ENCODE measurements at places on chromosomes 4 and X.
A peak's percentile ranks its signal among the peaks of the same experiment; 100 is the strongest.

GRCh38 chr4:104630272-104630671 is 135.6 kb upstream of the CXXC4 start:
- DNase-seq = no peak

GRCh38 chr4:168409089-168409801 is 71.0 kb downstream of the DDX60L start:
- DNase-seq = no peak

DNA sequence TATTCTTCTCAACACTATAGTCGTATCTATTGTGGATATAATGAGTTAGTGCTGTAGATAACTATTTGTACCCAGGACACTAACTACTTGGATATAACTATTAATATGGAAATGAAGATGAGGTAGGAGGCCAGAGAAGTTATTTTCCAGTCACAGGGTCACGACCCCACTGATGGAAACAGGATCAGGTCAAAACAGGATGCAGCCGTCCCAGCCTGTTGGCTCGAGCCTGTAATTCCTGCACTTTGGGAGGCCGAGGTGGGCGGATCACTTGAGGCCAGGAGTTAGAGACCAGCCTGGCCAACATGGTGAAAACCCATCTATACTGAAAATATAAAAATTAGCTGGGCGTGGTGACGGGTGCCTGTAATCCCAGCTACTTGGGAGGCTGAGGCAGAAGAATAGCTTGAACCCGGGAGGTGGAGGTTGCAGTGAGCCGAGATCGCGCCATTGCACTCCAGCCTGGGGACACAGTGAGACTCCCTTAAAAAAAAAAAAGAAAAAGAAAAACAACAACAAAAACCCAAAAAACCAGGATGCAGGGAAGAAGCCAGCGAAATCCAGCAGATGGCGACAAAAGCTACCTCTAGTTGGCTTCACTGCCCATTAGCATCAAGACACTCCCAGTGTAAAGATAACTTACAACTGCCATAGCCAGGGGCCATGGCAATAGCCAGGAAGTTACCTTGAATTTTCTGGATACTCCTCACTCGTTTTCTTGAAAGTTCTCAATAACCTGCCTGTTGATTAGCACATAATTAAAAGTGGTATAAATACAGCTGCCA is 37.9 kb upstream of the NKAP start:
- DNase-seq = peak; percentile 56

- no peak for DNase-seq
These were observed 49.5 kb downstream of the FAM13A start for GRCh38 chr4:89007338-89007939.

- no peak for DNase-seq
These were observed 6.3 kb downstream of the RAP1GDS1 start for GRCh38 chr4:98267498-98267897.

DNA sequence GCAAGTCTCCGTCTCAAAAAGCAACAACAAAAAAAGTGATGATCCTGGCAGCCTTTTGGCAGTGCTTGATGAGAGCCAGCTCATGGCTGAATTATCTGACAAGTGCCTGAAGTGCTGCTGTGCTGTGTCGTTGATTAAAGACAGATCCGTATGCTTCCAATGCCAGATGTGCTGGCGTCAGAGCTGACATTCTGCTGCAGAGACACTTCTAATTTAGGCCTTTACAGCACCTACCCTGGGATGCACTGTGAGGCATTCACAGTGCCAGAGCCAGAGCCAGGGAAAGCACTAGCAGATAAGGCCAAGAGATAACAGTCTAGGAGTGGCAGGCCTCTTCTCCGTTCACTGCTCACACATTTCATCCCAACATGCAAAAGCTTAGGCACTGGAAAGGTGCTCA is 995.5 kb downstream of the RAB28 start:
- DNase-seq = no peak

- no peak for DNase-seq
These were observed 6.3 kb upstream of the ADD1 start for GRCh38 chr4:2837110-2837903.

DNA sequence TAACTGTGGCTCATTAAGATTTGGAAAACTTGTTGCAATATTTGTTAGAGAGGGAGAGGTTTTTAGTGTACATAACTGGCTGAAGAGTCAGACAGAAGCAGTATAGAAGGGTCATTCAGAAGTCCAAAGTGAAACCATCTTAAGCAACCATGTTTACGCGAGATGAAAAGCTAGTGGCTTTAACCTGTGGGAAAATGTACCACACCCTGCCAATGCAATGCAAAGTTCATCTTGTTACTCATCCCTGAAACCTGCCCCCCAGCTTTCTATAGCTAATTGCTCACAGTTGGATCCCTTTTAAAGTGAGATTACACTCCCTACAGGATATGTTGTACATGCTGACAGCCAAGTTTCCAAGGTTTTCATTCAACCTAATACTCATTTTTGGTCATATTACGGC is 96.7 kb upstream of the RAPGEF2 start:
- no peak for DNase-seq

Measured in COLO829 (cell line).